ENCODE measurements at places on chromosomes 13 and 19.

- DNase-seq = no peak
Measured at GRCh38 chr13:102045731-102046130, 356.1 kb downstream of the FGF14 start.

- DNase-seq = no peak
Measured at GRCh38 chr13:112695121-112695520, 5.3 kb downstream of the ATP11A start.

DNA sequence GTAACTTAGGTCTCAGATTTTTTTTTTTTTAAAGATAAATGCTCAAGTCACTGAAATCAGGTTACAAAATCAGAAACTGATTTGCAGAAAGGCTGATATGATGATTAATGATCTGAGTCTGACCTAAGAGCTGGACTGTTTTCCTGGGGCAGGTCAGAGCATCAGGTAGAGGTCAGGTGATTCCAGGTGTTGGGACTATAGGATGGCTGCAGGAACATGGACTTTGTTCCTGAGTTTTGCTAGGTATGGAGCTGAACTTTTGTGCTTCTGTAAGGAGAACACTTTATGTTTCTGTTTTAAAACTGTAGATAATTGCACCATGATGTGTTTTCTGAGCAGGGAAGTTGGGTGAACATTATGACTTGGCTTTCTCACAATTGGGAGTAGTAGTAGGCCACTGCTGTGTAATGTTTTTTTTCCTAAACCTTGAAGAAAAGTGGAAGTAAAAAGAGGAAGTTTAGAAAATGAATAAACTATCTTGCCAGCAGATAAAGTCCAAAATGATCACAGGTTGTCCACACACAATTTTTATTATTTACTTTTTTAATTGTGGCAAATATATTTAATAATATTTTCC lies 297.2 kb downstream of the DCT start:
- no peak for DNase-seq

- no peak for DNase-seq
Measured at GRCh38 chr13:102875256-102875655, 29.4 kb downstream of the ERCC5 start.

DNA sequence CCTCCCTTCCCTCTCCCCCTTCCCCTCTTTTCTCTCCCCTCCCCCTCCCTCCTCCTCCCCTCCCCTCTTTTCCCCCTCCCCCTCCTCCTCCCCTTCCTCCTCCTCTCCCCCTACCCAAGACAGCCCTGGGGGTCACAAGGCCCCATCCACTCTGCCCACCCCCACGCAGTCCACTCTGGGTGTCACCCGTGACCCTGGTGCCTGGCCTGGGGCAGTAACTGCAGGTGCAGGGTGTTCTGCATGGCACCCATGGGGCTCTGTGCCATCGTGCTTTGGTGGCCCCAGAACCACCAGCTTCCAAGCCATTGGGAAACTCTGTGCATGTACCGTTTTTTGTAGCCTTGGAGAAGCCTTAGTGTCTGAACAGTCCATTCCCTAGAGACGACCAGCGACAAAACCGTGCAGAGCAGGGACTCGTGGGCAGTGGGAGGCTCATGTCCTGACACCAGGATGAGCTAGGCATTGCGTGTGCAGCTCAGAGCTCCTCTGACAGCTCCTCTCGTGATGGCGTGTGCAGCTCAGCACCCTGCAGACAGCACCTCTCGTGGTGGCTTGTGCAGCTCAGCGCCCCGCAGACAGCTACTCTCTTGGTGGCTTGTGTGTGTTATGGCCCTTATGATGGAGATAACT lies 43.7 kb upstream of the F7 start:
- no peak for DNase-seq

DNA sequence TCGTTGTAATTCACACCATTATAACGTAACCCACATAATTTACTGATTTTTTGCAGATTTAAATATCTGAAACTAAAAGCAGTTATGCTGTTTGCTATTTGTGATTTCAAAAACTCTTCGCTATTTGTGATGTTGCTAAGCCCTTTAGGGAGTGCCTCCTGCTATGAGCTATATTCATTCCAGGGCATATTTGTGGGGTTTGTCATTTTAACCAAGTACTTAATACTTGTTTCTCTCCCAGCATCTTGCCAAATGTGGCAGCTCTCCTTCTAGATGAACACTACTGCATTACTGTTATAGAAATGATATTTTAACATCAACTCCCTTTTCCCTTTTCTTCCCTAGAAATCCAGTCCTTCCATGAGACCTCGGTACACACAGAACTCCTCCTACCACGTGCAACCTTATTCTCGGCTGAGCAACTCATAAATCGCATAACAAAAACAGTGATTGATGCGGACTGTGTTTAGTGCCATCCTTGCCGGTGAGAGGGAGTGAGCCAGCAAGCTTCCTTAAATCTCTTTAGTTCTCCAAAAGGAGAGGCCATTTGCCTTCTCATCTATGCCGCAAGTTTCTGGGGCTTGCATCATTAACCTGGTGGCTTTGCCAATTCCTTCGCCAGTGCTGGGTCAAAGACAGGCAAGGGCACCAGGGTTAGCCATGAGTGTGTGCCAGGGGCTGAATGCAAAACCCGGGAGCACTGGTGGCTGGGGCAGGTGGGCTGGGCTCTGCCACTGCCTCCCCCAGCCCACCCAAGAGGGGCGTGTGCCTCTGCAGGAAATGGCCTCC lies 33.4 kb downstream of the RFX2 start:
- no peak for DNase-seq

GRCh38 chr13:78476910-78477309 lies 126.4 kb downstream of the POU4F1 start:
- no peak for DNase-seq

GRCh38 chr13:53068585-53069520 lies 40.2 kb downstream of the OLFM4 start:
- DNase-seq = no peak

DNA sequence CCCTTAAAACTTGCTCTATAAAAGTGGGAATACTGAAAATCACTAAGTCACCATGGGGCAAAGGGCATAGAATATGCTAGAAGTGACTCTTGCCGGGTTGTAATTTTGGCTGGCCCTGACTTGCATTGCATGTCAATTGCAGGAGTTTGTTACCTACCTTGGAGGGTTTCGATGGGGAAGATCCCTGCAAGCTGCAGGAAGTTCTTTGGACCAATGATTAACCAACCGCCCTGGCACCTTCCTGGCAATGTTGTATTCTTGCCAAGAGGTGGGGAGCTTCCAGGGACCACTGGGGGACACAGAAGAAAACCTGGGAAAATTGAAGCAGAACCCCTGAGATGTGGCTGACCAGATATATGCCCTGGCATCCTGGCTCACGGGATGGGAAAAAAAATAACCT lies 235.8 kb downstream of the B3GLCT start:
- DNase-seq = no peak

DNA sequence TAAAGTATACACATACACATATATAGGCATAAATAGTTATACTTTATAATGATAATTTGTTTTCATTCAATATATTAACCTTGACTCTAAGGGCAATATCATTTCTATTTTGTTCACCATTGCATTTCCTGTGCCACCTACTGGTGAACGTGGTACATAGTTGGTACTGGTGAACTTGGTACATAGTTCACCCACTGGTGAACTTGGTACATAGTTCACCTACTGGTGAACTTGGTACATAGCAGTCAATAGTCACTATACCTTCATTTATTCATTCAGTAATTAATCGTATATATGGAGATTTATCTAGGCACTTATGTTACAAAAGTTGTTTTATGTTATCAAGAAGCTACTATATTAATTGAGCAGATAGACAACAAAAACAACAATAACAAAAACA lies 172.6 kb upstream of the ATXN8OS start:
- DNase-seq = no peak
